Spleen (tissue), 13 donors: ENCODE measurements at places on chromosomes 6 and 20.
A peak's percentile ranks its signal among the peaks of the same experiment; 100 is the strongest.

- no peak for DNase-seq
These were observed 21.1 kb downstream of the HDGFL1 start for GRCh38 chr6:22590423-22590822.

- no peak for DNase-seq
These were observed 77.6 kb downstream of the MLIP start for GRCh38 chr6:54188846-54189245.

DNA sequence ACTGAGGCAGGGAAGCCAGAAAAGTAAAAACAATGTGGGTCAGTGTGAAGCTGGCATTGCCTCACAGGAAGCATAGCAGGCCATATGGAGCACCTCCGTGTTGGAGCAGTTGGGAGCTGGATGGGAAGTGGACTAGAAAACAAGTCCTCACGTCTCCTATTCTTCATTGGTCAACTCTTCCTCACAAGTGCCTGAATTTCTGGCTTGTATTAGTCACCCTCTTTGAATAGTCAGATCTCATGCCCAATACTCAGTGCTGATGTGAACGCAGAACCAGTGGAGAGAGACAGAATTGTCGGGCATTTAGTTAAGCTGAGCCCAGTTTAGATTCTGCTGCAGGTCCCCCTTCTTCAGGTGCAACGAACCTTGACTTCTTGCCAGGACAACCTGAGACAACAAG, 22.3 kb upstream of the RSPO3 start:
- no peak for DNase-seq

DNA sequence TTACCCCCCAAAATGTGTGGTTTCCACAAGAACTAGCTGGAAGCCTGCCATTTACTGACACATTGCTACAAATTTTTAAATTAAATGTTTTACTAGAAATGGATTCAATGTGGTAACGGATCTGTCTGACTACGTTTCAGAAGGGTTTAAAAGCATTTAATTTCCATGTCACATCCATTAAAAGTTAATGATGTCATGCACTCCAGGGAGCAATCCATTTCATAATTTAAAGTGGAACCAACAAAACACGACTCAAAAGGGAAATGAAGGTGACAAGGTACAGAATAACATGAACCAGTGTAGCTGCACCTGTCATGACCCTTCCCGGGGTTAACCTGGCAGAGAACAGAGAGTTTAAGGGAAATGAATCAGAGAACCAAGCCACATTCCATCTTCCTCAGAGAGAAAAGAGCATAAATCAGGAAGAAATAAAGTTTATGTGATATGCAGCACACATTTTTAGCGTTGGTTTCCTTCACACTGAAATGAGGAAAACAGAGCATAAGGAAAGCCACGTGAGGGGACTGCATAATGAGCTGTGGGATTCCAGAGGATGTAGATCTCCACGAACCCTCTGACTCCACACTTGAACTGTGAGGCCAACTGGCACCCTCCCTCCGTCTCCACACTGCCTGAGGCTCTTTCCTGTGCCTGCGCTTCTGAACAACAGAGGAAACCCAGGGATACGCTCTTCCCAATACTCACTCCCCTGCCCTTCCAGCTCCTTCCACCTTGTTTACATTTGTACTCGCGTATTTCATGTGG, 170.3 kb upstream of the AHI1 start:
- peak; percentile 58 for DNase-seq

DNA sequence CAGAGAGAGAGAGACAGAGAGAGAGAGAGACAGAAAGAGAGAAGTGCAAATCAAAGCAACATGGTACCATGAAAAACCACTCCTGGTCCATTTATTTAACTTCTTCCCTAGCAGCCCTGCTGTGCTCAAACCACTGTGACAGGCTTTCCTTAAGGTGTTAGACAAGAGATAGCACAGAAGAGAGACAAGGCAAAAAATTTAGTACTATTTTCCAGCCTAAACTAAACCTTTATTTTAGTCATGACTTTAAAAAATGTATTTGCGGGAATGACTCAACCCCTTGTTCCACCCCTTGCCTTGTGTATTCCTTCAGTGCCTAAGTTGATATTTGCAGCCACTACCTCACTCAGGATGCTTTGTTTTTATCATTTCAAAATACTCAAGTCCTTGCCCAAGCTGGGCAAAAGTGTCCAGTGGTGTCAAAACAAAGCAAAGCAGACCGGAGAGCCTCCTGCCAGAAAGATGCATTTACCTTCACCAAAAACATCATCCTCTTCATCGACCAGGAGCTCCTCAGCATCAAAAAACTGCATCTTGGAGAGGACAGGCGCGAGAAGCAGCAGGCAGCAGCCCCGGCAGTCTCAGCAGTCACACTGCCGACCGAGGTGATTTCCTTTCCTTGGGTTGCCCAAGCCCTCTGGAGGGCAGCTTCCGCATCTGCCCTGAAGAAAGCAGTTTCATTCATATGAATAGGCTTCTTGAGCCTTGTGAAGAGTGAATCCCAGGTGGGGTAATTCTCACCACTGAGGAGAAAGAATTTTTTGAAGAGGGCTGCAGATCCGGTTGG, at the start of gene RIPOR2:
TSS of gene RIPOR2 (minus strand) at position 595 of the 787 bp plus-strand sequence. CDS start at position 533, 62 bp downstream.
- DNase-seq, result peak; percentile 93

- DNase-seq, result peak; percentile 43
These were observed 133.8 kb upstream of the PHACTR3 start for GRCh38 chr20:59470521-59470920.

GRCh38 chr6:88881451-88881850, 82.0 kb downstream of the RNGTT start:
- DNase-seq, result no peak

GRCh38 chr20:36149469-36149868, 5.1 kb upstream of the EPB41L1 start:
- no peak for DNase-seq

- peak; percentile 43 for DNase-seq
These were observed 23.5 kb downstream of the TAF4 start for GRCh38 chr20:62042025-62042820.

DNA sequence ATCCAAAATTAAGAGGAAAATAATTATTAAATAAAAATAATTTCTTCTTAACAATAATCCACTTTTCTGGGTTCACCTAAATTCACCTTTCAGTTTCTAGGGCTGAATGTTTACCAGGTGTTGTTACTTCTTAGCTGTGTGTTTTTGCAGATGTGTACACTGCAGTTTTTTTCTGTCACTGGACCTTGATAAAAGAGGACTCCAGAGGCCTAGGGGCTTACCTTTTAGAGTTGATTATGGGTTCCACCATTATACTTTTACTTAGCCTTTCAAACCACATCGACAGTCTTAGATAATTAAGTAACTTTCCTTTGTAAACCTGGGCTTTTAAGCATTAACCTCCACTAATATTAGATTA, 766.5 kb downstream of the BCKDHB start:
- no peak for DNase-seq

DNA sequence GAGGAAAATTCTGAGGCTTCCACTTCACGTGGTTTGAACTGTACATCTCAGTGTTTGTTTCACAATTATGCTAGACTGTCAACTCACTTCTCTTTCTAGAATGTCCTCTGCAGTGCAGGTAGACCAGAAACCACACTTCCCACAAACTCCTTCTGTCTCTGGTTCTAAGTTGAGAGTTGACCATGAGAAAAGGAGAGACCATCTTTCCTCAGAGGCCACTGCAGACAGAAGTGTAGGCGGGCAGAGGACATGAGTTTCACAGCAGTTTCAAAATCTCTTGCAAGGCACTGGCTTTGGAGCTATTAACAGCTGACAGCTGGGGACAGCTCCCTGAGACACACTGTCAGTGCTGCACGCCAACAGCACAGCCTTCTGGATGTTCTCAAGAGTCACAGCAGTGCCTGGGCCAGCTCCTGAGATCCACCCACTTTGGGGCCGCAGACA, 55.4 kb upstream of the MOXD1 start:
- no peak for DNase-seq
